Stimulated activated CD4-positive, alpha-beta T cell treated with anti-CD3 and anti-CD28 coated beads, Interleukin-2, amount 100 ng/mL, for 48 hours (primary cell): ENCODE measurements at places on chromosomes 2 and 18.

GRCh38 chr18:79186649-79187048, 117.5 kb downstream of the ATP9B start:
- DNase-seq = no peak

GRCh38 chr2:231929961-231930592, 3.9 kb upstream of the NPPC start:
- peak; percentile 33 for DNase-seq

- no peak for DNase-seq
These were observed 225.7 kb downstream of the MTX2 start for GRCh38 chr2:176494949-176495353.

DNA sequence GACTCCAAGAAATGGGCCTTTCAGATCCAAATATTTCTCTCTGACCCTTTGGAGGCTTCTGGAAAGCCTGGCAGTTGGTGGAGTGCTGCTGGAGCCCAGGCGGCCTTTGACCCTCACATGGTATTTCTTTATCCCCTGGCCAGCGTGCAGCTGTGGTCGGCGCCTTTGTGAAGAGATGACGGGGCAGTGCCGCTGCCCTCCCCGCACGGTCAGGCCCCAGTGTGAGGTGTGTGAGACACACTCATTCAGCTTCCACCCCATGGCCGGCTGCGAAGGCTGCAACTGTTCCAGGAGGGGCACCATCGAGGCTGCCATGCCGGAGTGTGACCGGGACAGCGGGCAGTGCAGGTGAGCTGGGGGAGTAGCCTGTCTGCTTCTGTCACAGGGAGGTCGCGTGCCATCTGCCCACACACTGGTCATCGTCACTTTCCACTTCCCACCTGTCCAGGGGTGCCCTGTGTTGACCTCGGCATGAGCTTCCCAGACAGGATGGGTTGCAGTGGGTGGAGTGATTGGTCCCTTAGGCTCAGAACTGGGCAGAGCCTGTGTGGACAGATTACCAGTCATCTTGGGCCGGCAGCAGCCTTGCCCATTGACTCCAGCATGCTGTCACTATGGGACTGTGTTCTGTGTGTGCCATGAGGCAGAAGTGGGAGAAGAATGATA, 158.2 kb downstream of the LAMA3 start:
- no peak for DNase-seq

GRCh38 chr2:220664272-220665107, 907.6 kb downstream of the EPHA4 start:
- DNase-seq = no peak

GRCh38 chr2:239118675-239119211, 270.9 kb downstream of the TWIST2 start:
- peak; percentile 2 for DNase-seq

GRCh38 chr2:23586741-23587306, 201.8 kb downstream of the KLHL29 start:
- no peak for DNase-seq

GRCh38 chr2:196365923-196366322, 194.5 kb upstream of the STK17B start:
- DNase-seq = no peak

- no peak for DNase-seq
These were observed 16.6 kb upstream of the APCDD1 start for GRCh38 chr18:10437837-10438236.

DNA sequence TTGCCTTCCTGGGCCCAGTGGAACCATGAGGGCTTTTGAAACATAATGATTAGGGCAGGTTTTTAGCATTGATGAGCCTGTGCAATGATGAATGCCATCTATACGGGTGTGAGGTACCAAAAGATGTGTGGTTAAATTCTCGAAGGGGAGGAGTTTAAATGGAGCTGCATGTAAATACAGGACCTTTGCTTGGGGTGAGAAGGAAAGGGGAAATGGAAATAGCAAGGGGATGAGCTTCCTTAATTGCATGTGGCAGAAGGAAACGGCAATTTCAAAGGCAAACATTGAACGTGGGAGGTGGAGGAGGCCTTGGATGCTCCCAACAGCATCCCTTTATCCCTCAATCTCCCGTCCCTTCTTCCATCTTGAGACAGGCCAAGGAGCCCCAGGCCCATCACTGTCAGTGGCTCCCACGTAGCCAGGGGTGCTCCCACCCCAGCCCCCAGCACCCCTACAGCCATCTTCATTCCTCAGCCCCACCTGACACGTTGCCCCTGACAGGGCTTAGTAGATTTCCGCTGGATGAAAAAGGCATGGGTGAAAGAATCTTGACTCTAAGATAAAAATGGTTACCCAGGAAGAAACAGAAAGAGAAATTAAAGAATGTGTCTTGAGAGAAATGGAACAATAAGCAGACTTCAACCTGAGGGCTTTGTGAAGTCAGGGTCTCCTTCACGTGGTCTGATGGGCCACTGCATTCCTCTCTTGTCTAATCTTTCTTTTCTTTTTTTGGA, 32.5 kb downstream of the INPP5D start:
- no peak for DNase-seq

- no peak for DNase-seq
These were observed 26.0 kb downstream of the CWC22 start for GRCh38 chr2:179981085-179981484.
